ELR (cell line): ENCODE measurements at places on chromosomes 5 and 9.
A peak's percentile ranks its signal among the peaks of the same experiment; 100 is the strongest.

DNA sequence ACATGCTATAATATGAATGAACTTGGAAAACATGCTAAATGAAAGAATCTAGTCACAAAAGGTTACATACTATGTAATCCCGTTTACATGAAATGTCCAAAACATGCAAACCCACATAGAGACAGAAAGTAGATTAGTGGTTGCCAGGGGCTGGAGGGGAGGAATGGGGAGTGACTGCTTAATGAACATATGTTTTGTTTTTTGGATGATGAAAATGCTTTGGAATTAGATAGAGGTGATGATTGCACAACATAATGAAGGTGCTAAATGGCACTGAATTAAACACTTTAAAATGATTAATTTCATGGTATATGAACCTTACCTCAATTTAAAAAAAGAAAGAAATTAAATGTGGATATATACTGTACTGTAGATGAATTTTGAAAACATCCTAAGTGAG is 17.6 kb upstream of the NDFIP1 start:
- DNase-seq, result no peak

DNA sequence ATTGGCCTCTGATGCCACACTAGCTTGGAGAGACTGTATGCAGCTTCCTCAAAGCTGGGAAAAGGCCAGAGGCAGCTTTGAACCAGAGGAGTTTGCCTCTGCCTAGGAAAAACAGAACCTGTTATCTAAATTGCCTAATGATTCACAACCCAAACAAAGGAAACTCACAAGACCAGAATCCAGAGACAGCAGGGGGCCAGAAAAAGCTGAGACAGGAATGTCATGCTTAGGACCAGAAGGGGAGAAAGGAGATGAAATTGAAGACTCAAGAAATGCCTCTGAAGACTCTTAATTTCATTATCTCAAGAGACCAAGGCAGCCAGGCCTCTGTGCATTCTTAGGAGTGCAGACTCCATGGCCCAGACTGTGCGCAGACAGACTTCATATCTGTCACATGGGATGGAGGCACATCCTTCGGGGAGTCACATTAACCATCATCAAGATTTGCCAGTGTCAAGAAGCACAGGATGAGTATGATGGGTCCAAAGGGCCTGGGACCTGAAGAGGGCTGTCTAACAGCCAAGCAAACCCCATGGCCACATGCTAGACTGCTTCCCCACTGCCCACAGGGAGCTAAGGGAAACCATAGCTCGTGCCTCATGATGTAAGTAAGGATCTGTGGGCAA is 57.3 kb downstream of the ARSB start:
- DNase-seq, result peak; percentile 39

DNA sequence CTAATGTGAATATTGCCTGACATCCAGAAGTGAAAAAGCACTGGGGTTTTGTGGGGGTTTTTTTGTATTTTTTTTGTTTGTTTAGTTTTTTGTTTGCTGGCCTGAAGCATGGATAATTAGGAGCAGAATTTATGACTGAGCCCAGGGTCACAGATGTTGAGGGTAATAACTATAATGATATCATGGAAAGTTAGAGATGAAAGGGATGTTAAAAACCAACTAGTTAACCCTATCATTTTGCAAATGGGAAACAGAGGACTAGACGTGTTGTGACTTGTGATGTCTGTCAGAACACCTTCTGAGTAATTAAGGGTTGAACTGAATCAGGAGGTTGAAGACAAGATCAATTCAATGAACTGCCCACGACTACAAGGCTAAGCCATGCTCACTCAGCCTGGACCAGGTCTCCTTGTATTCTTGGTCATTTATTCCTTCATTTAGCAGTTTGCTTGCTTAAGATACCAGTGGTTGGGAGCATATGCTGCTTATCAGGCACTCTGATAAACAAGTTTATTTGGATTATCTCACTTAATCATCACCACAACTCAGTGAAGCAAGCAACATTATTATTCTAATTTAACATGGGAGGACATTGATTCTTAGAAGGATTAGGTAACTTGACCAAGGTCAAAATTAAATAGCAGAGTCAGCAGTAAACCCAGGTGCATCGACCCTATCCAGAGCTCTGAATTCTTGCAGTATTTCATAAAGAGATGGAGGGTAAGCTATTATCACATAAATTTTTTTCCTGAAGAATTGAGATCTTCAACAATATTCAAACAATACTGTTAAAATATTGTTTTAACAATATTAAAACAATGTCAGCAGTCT is 75.7 kb upstream of the PIK3R1 start:
- no peak for DNase-seq

GRCh38 chr5:148909040-148909439 is 82.6 kb downstream of the ADRB2 start:
- DNase-seq, result peak; percentile 82

DNA sequence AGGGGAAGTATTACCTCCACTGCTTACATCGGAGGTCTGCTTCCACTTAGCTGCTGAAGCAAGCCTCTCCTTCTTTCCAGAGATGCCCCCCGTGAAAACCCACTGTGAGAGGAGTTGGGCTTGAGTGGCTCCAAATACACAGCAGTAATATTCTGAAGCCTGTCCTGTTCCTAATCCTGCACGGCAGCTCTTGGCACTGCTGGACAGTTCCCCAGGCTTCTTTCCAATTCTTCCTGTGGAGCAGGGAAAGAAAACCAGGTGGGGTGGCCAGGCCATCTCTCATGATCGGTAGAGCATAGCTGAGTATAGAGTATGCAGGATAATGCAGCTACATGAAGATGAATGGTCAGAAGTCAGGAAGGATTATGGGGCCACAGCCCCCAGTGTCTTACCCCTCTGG is 335.3 kb downstream of the MARCHF11 start:
- DNase-seq, result no peak

GRCh38 chr9:16767366-16767765 is 103.1 kb downstream of the BNC2 start:
- no peak for DNase-seq

- DNase-seq, result no peak
These were observed 19.4 kb upstream of the RFK start for GRCh38 chr9:76413658-76414057.

DNA sequence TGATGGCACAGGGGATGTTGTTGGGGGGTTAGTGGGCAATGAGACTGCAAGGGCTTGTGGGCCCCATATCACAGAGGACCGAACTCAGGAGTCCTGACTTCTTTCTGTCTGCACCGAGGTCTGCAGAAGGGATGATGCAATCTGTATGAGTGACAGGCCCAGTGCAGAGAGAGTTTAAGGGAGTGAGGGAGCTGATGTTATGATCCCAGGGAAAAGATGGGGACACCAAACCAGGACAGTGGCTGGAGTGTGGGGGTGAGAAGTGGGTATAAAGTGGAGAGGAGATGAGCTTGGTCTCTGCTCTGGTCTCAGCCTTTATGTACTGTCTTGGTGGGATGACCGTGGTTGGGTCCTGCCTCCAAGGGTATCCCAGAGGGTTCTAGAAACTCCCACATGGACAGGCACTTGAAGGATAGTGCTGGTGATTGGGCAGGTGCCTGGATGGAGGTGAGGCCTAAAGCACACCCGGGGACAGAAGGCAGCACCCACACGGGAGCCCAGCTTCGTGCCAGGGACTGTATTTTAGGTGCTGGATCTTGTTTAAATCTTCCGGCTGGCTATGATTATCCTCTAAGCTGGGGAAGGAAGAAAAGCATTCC is 21.9 kb downstream of the GSN start:
- DNase-seq, result no peak

- DNase-seq, result no peak
These were observed 373.7 kb downstream of the ARL15 start for GRCh38 chr5:53936481-53937352.
